Right atrium auricular region (tissue), 2 donors: ENCODE measurements at places on chromosomes 5 and 9. TPM values are rescaled to one million over a fixed set of nuclear protein-coding genes. Genes with fewer than 3 reads are reported as not detected.

The SOHLH1 gene
- not detected for total RNA-seq

The RNF224 gene
- not detected for total RNA-seq

The PTBP3 gene
- total RNA-seq, result 11.6 TPM

The AIF1L gene
- 15.4 TPM for total RNA-seq

GRCh38 chr9:35869621-35870216 is 482 bp downstream of the OR13J1 start:
- no peak for DNase-seq
